RWPE2 (cell line): ENCODE measurements at places on chromosomes 6 and 20.

DNA sequence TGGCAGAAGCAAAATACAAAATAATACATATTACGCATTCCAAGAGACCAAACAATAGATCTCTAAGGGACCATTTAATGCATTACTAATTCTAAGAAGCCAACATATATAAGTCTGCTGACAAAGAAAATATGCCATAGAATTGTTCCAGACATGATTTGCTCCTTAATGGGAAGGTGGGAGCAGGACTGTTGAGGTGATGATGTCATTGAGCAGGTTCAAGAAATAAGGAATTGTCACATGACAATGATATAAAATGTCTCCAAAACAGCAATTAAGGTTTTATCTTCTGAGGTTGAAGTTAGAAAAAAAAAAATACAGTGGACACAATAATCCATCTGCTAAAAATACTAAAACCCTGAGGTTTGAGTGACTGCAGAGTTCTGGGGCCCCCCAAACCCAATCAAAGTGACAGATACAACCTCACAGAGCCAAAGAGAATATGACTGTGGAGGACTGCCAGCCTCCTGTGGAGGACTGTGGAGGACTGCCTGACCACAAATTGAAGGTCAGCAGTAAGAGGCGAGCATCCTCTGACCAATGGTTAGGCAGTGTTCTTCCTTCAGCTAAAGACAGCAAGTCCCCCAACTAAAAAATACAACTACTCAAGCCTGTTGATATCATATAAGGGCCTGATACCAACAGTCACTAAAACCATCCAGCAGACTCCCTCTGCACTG is 39.0 kb downstream of the TOMM6 start:
- DNase-seq, result no peak

- no peak for DNase-seq
These were observed 21.6 kb downstream of the RIN2 start for GRCh38 chr20:19779634-19780033.

- DNase-seq, result no peak
These were observed 164.8 kb downstream of the SOBP start for GRCh38 chr6:107654764-107655163.

- no peak for DNase-seq
These were observed 27.1 kb upstream of the NRN1 start for GRCh38 chr6:6033858-6034257.

DNA sequence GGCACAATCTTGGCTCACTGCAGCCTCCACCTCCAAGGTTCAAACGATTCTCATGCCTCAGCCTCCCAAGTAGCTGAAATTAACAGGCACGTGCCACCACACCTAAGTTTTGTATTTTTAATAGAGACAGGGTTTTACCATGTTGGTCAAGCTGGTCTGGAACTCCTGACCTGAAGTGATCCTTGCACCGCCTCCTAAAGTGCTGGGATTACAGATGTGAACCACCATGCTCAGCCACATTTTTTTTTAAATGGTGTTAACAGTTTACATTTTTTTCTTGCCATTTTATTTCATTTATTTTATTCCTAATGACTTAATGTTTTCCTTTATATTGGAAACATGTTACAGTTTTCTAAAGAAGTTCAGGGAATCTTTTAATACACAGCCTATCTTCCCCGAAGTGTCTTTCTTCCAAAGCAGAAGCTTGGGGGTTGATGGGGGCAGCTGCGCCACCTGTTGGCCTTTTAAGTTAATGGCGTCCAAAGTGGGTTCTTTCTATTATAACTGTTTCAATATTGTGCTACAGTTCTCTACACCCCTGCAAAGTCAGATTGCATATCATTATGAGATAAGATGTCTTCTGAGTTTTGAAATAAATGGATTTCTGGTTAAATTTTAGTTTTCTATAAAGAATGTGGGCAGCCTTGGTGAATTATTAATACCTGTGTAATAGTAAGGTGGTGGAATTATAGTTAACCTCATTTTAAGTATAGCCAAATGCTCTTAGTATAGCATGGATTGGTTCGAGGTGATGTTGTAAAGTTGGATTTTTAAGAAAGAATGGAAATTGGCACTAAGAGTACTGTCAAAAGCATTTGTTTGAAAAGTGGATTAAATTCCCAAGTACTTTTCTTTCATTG is 42.0 kb upstream of the PLCG1 start:
- DNase-seq, result no peak

DNA sequence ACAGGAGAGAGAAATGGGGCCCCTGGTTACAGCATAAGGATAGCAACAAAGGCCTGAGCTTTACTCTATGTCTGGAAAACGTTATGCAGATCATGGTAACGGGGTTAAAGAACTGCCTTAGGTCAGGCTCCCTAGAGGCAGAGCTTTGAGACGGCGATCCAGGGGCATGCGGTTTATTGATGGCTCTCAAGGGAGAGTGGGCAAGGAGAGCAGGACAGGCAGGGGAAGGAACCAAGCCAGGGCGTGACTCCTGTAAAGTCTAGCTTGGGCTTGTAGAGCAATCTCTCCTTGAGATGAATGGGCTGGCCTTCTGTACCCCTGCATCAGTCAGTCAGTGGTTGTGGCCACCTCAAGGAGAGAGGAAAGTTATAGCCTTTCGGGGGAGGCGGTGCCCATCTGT is 12.5 kb upstream of the FERMT1 start:
- no peak for DNase-seq

GRCh38 chr6:152905551-152906299 is 77.1 kb downstream of the FBXO5 start:
- no peak for DNase-seq

- no peak for DNase-seq
These were observed 176.2 kb upstream of the AHI1 start for GRCh38 chr6:135673501-135674309.

GRCh38 chr6:64255000-64255399 is 619.4 kb downstream of the PHF3 start:
- DNase-seq, result no peak

DNA sequence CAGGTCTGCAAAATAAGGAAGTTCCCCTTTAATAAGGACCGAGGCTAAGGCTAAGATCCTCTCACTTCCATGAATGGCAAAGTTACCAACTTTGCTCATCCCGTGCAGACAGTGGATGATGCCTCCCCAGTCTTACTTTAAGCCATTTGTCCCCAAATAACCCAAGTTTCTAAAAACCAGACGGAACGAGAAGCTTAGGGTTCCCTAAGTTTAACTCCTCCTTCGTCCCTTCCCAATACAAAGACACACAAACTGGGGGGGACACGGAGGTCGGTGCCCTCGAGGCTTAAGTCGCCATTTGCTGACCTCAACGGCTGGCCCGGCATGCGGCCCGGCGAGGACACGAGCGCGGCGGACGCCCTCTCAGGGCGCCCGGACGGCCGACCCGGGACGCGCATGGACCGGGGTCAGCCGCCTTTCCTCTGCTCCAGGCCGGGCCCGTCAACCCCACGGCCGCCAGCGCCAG is 527 bp downstream of the FBXO30 start:
- DNase-seq, result no peak

GRCh38 chr6:31116661-31117385 is 2.2 kb downstream of the PSORS1C1 start:
- DNase-seq, result no peak

- no peak for DNase-seq
These were observed 36.3 kb downstream of the RNF144B start for GRCh38 chr6:18423426-18423825.

DNA sequence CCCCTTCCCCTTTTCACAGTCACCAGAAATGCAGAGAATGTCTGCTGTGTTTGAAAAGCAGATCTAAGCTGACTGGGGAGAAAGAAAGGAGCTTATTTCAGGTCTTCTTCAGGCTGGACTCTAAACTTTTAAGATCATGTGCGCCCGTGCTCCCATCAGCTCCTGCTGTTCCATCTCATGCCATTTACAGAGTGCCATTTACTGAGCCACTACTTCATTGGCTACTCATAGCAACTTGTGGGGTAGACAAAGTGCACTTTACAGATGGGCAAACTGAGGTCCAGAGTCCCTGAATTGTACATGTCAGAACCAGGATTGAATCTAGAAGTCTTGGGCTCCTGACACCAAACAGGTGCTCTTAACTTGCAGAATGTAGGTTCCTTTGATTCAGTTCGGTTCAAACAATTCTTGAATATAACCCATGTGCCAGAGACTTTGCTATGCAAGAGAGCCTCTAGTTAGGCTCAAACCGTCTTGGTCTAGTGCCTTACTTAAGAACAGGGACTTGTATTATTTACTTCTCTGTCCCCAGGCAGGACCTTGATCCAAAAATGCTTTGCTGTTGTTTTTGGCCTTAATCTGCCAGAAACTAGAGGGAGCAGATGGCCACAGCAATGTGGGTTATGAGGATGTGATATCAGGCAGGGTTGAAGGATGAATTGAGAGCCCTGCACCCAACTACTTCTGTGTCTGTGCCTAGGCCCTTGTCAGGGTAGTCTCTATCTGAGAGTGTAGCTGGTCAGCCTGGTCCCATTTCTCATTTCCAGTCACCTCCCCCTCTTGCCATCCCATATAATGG is 56.4 kb downstream of the RALY start:
- DNase-seq, result no peak
